ENCODE measurements at places on chromosomes 6 and 20.

DNA sequence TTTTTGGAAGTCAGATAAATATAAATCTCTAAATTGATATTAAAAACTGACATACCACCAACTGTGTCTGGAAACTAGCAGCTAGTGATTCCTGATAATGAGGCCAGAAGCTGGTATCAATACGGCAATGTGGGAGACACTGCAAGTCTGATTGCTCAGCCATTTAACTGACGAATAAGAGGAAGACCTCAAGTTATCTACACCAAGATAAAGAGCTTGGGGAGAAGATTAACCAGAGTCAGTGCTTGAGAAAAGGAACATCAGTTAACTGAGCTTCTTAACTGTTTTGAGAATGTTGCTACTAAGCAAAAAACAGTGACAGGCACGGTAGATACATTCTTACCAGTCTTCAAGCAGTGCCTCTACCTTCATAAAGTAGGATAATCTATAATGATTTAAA is 140.4 kb upstream of the TENT5A start:
- no peak for DNase-seq

GRCh38 chr6:52568320-52568719 is 8.5 kb downstream of the TRAM2 start:
- DNase-seq = no peak

- no peak for DNase-seq
Observed at GRCh38 chr6:56869346-56869745, 85.6 kb upstream of the BEND6 start.

DNA sequence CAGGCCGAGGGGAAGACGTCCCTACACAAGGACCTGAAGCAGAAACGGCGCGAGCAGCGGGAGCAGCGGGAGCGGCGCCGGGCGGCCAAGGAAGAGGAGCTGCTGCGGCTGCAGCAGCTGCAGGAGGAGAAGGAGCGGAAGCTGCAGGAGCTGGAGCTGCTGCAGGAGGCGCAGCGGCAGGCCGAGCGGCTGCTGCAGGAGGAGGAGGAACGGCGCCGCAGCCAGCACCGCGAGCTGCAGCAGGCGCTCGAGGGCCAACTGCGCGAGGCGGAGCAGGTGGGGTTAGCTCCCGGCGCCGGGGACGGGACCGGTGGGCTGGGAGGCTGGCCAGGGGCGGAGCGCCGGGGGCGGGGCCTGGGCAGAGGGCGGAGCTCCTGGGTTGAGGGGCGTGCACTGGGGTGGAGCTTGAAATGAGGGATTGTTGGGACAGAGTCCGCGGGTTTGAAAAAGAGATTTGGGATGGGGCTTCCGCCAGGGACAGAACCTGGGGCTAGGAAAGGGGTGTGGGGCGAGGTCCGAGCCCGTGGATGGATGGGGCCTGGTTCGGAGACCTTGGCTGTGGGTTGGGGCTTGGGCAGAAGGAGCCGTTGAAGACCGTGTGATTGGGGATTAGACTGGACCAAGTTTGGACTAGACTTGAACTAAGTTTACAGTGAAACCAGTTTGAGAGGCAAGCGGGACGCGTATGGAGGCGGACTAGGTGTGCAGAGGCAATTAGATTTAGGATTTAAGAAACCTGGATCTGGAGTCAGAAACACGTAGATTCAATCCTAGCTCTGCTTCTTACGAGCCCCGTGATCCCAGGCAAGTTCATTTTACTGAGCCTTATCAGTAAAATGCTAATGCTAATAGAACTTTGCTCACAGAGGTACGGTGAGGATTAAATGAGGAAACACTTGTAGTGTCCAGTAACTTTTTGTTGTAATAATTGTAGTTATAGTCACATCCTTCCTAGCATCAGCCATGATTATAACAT is 20.9 kb downstream of the DEF6 start:
- no peak for DNase-seq

DNA sequence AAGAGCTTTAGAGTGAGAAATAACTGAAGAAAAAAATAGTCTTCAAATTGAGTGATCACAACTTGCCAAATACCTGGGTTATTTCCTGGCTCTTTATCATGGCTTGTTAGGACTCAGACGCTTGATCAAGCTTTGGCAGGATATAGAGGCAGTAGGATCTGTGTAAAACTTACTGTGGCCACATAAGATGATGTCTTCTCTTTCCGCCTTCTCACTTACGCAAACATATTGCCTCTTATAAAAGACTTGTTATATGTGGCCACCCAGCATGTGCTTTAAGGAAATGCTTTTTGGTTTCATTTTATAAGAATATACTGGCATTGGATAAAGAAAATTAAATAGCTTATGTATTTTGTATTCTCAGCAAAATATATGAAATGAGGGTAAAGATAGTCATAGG is 101.8 kb upstream of the AKIRIN2 start:
- DNase-seq = no peak

- no peak for DNase-seq
Observed at GRCh38 chr6:131107151-131107550, 28.1 kb upstream of the AKAP7 start.

DNA sequence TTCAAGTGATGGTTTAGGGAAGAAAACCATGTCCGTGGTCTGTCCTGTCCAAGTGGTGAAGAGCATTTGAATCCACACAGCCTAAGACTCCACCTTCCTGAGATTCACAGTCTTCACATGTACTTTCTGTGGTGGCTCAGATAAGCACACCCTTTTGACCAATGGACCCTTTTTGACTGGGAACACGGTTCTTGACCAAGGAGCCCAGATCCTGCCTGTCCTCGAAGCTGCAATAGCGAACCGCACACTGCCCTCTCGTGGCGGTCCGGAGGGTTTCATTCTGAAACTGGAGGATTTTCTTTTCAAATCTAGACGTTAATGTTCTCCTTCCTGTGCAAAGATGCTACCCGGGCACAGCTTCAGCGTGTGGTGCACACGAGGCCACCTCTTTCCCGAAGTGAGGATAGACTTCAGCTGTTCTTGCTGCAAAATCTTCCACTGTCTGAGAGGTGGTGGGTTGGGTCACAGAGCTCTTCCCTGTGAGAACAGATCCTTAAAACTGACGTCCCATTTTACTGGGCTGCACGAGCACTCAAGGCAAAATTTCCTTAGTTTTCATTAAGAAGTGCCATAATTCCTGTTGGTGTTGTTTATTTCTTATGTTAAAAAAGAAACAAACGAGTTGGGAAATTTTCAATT is 90.5 kb downstream of the SYNJ2 start:
- DNase-seq = peak; percentile 57

DNA sequence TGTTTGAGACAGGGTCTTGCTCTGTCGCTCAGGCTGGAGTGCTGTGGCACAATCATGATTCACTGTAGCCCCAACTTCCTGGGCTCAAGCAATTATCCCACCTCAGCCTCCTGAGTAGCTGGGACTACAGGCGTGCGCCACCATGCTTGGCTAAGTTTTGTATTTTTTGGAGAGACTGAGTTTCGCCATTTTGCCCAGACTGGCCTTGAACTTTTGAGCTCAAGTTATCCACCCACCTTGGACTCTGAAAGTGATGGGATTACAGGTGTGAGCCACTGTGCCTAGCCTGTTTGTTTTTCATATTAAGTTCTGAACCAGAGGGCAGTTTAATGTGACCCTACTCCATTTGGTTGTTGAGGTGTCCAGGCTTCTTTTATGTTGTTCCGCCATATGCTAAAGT is 194.8 kb downstream of the PLCB1 start:
- no peak for DNase-seq

GRCh38 chr6:170163405-170164170 is 127.3 kb downstream of the DLL1 start:
- DNase-seq = no peak

- no peak for DNase-seq
Observed at GRCh38 chr6:37187321-37188022, 17.5 kb downstream of the PIM1 start.

- DNase-seq = no peak
Observed at GRCh38 chr20:10468340-10468845, 33.3 kb downstream of the SLX4IP start.
